Stimulated activated CD4-positive, alpha-beta T cell treated with anti-CD3 and anti-CD28 coated beads, Interleukin-1b, Interleukin-23, amount 100 ng/mL, for 4 hours (primary cell): ENCODE measurements at places on chromosomes 16 and 17.

DNA sequence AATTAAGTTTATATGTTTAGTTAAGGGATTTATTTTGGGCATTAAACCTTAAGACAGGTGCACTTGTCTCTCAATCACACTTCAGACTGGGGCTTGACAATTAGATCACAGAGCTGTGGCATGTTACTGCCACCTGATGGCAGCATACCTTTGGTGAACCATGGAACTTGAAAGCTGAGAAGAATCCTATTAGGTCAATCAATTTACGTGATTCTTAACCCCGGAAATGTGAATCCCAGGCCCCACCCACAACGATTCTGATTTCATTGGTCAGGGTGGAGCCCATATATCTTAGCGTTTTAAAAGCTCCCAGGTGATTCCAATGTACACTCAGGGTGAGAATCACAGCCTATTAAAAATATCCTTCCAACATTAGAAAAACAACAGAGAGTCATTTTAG is 91.0 kb downstream of the GSG1L start:
- DNase-seq = peak; percentile 13

GRCh38 chr17:72063262-72063661 is 57.6 kb upstream of the SOX9 start:
- no peak for DNase-seq

- DNase-seq = peak; percentile 71
Measured at GRCh38 chr16:56608043-56608875, at the start of gene MT2A. TSS of gene MT2A (plus strand) at chr16:56608584. CDS start at chr16:56608656, 72 bp downstream.

DNA sequence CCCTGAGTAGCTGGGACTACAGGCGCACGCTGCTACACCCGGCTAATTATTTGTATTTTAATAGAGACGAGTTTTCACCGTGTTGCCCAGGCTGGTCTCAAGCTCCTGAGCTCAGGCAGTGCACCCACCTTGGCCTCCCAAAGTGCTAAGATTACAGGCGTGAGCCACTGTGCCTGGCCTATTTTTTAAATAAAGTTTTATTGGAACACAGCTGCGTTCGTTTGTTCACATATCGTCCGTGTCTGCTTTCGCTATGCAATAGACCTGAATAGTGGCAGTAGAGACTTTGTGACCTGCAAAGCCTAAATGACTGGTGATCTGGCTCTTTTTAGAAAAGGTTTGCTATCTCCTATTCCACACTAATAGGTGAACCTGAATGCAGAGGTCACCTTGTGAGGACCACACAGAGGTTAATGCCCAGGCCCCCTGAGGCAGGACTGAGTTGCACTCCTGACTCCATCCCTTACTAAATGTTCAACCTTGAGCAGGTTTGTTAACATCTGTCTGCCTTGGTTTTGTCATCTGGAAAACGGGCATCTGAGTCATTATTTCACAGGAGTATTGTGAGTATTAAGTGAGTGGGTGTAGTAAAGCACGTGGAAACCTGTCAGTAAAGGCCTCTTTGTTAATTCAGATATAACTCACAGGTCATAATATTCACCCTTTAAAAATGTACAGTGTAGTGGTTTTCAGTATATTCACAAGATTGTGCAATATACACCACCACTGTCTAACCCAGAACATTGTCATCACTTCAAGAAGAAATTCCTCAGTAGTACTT is 157.5 kb upstream of the CACNG5 start:
- DNase-seq = no peak

- no peak for DNase-seq
Measured at GRCh38 chr16:15564604-15565339, 78.2 kb downstream of the MARF1 start.

DNA sequence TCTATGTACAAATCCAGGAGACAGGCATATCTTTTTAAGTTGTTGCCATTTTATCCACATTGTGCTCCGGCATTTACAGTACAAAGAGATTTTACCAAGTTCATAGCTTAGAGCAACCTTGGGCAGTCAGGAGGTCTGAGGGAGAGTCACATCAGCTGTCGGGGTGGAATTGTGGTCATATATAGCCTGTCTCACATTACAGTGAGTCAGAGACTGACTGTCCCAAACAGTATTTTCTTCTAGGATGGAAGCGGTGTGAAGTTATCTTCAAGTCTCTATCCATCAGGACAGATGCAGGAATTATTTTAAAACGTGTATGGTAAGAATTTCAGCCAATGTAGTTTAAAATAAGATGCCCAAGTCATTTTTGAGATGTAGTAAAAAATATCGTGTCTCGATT is 53.0 kb downstream of the GPRC5B start:
- no peak for DNase-seq

DNA sequence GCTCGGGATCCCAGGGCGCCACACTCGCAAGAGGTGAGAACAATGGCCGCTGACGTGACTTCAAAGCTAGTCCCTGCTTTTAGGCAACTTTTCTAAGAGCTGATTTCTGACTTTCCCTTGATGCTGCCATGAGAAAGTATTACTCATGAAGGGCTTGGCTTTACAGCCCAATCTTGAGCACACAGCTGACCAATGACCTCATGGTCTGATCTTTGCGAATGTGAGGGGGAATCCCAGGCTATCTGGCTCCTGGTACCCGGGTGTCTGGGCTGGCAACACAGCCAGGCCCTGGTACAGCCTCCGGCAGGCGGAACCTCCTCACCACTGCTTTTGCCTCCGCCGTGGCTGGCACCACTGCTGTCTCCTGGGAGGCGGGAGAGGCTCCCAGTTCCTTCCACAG is 17.5 kb downstream of the NDUFAF8 start:
- no peak for DNase-seq

- no peak for DNase-seq
Measured at GRCh38 chr17:75854101-75854748, 910 bp downstream of the WBP2 start.

GRCh38 chr17:17781591-17782496 is 54.9 kb downstream of the SREBF1 start:
- peak; percentile 28 for DNase-seq

- DNase-seq = no peak
Measured at GRCh38 chr17:39568702-39569101, 39.0 kb downstream of the NEUROD2 start.

DNA sequence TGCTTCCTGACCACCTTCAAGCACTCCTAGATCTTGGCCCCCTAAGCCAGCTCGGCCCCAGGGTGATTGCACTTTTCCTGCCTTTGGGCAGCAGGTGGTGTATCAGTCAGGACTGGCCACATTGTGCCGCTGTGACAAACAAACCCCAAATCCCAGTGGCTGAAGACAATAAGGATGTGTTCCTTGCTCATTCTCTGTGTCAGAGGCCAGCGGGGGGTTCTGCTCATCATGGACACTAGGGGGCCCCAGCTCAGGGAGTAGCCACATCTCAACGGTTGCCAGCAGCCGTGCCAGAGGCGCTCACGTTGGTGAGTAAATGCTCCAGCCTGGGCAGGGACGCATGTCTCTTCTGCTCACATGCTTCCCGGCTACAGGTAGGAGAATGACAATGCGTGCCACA is 60.4 kb downstream of the ZDHHC7 start:
- no peak for DNase-seq

GRCh38 chr16:64305663-64306062 is 816.2 kb downstream of the CDH11 start:
- no peak for DNase-seq

- no peak for DNase-seq
Measured at GRCh38 chr17:76872874-76873221, 4.6 kb downstream of the MGAT5B start.

DNA sequence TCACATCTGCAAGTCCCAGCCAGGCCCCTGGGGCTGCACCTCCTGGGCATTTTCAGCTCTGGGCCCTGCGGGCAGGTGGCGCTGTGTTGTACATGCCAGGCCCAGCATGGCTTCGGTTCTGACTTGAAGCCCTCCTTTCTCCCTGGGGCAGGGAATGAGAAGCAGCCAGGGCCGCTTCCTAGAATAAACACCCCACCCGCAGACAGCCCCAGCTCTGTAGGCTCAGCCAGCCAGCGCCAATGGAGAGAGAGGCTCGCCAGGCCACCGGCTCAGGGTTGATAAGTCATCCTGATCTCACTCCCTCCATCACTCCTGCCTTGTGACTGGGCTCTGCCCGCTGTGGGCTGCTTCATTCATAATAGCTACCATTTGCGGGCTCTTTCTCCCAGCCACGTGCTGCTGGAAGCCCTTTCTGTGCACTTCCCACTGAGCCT is 6.0 kb upstream of the GLIS2 start:
- DNase-seq = no peak

- DNase-seq = no peak
Measured at GRCh38 chr17:33838281-33838680, 416.8 kb upstream of the CCL2 start.

DNA sequence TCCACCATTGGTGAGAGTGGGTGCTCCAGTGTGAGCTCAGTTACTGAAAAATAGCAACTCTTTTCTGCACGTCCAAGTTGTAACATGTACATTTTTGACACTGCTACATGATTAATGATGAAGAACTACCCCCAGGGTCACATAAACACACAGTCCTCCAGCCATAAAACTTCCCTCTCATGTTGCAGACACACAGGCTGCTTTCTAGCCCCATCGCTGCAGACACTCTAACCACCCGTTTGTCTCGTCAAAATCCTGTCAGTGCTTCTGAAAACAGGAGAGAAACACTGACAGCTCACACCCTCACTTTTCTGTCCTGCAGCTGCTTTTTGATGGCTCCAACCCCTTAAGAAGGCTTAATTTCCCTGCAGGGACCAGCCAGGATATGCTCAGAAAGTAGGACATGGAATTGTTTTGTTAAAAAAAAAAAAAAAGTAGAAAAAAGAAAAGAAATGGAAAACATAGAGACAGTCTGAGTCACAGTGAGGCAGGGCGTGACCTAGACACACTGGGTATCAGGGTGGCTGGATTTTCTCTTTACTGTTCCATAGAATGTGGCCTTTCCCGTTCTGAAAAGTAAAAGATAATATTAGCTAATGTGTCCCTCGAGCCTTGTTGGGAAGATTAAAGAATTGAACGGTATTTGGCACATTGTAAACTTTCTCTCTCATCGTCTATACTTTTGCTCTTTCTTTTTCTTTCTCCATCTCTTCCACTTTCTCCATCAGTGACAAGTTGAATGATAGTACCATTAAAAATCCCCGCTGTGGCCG is 20.7 kb upstream of the CCL5 start:
- DNase-seq = no peak

DNA sequence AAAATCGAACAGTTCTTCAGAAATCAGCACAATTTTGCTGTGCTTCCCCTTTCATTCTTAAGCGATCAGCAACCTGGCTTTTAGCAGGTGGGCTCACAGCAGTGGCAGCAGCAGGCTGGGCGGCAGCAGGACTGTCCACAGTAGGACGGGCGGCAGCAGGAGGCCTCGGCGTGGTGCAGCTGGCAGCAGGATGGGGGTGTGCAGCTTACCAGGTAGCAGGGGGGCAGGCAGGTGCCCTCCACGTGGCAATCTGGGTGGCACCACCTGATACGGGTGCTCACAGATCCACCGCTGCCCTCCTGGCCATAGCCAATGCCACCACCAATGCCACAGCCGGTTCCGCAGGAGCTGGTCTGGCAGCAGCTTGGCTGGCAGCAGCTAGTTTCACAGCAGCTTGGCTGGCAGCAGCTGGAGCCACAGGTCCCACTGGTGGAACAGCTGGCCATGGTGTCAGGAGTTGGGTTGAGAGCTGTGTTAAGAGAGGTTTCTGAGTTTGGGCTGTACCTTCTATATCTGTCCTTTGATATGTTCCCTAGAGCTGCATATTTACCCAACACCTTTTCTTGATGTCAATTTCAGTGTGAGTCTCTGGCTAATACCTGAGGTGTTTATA is at the start of gene KRTAP1-4:
Gene KRTAP1-4, minus strand, starts transcription at position 563 of the 613 bp plus-strand sequence. Its CDS starts 117 bp downstream, at position 446.
- DNase-seq = no peak

GRCh38 chr16:66886914-66887313 is 6.6 kb downstream of the PDP2 start:
- DNase-seq = no peak

- DNase-seq = no peak
Measured at GRCh38 chr16:4685292-4685691, 8.1 kb upstream of the NUDT16L1 start.

- DNase-seq = no peak
Measured at GRCh38 chr16:79097771-79098170, 502.8 kb downstream of the MAF start.

DNA sequence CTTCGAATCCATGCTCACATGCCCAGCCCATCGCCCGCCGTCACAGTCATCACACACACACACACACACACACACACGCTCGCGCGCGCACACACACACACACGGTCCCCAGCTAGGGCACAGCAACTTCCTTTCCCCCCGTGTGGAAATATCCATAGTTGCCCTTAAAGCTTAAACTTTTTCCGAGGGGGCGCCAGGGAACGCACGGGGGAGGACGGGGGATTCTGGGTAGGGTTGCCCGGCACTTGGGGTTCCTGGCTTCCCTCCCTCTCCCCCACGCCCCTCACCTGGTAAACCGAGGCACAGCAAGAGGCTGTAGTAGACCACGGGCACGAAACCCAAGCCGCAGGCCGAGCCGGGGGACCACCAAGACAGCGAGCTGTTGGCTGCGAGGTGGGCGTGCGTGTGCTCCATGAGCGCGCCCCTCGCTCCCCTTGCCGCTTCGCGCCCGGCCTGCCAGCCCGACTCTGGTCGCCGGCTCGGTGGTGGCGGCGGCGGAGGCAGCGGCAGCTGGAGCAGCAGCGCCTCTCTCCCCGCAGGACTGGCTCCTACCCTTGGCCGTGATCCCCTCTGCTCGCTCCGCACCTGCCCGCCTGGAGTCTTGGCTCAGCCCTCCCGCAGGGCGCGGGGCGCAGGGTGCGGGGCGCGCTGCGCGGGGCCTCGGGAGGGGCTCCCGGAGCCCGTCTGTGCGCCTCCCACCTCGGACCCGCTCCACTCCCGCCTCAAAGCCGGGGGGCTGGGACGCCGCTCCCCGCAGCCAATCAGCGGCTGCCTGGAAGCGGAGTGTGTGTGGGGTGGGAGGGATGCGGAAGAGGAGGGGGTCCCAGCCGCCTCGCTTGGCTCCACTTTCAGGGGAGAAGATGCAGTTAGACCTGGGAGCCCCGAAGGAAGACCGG is at the start of gene GPR139:
Gene GPR139, minus strand, starts transcription at position 688 of the 896 bp plus-strand sequence. Its CDS starts 274 bp downstream, at position 414.
- no peak for DNase-seq

DNA sequence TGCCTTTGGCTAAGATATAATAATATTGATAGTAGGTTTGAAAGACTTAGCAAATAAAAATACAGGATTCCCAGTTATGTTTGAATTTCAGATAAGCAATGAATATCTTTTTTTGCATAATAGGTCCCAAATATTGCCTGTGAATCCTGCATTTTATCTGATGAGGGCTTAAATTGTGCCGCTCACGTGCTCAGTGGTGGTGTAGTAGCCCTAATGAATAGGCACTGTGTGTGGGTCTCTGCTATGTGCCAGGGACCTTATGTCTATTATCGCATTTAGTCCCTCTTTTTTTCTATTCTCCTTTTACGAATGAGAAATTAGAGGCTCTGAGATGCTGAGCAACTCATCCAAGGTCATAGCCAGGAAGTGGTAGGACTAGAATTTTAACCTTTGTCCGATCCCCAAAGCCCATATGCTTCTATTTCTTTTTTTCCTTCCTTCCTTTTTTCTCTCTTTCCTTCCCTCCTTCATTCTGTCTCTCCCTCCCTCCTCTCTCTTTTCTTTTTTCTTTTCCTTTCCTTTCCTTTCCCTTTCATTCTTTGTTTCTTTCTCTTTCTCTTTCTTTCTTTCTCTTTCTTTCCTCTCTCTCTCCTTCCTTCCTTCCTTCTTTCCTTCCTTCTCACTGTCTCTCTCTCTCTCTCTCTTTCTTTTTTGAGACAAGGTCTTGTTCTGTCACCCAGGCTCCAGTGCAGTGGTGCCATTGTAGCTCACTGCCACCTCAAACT is 47.2 kb downstream of the RGS9 start:
- DNase-seq = no peak
